ENCODE measurements at places on chromosomes 2 and 18.

DNA sequence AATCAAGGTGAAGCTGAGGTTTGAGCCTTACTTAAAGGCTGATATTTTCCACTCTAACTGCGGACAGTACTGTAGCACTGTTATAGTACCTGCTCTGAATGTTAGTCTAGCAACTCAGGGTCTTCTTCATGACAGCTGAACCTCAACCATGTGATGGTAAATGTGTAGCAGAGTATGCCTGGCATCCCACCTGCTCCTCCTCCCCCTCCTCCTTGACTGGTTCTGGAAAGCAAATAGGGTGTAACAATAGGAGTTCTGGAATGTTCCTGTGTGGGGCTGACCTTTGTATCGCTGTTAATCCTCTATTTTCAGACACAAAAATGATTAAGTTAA lies 447 bp upstream of the CCL20 start:
- no peak for DNase-seq

DNA sequence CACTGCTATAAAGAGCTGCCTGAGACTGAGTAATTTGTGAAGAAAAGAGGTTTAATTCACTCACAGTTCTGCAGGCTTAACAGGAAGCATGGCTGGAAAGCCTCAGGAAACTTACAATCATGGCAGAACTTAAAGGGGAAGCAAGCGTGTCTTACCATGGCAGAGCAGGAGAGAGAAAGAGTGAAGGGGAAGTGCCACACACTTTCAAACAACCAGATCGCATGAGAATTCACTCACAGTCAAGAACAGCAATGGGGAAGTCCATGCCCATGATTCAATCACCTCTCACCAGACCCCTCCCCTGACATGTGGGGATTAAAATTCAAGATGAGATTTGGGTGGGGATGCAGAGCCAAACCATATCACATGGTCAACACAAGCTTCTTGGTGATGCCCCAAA lies 34.7 kb upstream of the CDK5R2 start:
- no peak for DNase-seq

GRCh38 chr2:1936427-1936980 lies 192.2 kb upstream of the PXDN start:
- no peak for DNase-seq

DNA sequence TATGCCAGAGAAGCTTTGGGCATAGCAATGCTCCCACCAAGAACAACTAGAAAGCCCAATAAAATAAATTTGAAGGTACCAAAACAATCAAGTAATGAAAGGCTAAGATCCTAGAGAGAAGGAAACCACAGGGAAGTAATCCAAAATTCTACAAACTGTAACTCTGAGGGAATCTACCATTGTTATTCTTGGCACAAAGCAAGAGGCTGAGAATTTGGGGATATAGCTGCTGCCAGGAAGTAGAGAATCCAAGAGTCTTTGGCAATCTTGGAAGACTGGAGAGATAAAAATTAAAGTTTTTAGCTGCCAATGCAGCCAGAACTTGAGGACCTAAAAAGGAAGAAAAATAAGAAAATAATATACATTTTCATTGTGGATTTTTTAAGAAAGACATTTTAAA lies 68.5 kb downstream of the PIGN start:
- DNase-seq: no peak

DNA sequence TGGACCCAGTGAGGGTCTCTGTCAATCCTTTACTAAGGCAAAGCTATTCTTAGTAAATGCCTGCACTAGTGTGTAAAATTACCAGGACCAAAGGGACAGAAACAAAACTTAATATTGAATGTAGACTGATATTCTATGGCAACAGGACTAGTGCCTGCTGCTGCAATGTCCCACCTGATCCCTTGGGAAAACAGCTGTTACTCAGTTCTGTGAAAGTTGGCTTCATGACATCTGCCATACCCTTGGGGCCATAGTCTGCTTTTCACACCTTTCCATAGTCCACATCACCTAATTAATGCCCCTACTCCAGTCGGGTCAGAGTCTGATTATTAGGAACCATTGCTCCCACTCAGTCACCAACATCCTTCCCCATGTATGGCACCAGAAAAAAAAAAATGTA lies 14.5 kb downstream of the DNAJC27 start:
- no peak for DNase-seq

DNA sequence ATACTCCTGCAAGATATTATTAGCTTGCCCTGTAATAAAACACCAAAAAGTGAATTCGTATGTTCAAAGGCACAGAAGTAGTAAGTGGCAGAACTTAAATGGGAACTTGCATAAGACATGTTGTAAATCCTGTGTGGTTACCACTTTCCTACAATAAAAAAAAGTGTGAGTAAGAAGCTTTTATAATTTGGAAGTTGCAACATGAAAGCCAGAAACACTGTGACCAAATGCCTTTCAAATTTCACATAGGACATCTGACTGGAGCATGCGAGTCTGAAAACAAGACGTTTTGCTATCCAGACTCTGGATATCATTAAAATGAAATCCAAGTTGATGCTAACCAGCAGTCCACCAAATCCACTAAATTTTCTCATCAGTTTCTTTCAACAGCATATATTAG lies 886.2 kb upstream of the NRXN1 start:
- DNase-seq: no peak

GRCh38 chr2:218429911-218430692 lies 11.2 kb downstream of the VIL1 start:
- DNase-seq: no peak

- no peak for DNase-seq
Observed at GRCh38 chr2:55860832-55861231, 62.8 kb downstream of the EFEMP1 start.

GRCh38 chr2:18814387-18814786 lies 225.0 kb upstream of the NT5C1B start:
- no peak for DNase-seq

- no peak for DNase-seq
Observed at GRCh38 chr18:5287854-5288253, 7.7 kb downstream of the ZBTB14 start.

DNA sequence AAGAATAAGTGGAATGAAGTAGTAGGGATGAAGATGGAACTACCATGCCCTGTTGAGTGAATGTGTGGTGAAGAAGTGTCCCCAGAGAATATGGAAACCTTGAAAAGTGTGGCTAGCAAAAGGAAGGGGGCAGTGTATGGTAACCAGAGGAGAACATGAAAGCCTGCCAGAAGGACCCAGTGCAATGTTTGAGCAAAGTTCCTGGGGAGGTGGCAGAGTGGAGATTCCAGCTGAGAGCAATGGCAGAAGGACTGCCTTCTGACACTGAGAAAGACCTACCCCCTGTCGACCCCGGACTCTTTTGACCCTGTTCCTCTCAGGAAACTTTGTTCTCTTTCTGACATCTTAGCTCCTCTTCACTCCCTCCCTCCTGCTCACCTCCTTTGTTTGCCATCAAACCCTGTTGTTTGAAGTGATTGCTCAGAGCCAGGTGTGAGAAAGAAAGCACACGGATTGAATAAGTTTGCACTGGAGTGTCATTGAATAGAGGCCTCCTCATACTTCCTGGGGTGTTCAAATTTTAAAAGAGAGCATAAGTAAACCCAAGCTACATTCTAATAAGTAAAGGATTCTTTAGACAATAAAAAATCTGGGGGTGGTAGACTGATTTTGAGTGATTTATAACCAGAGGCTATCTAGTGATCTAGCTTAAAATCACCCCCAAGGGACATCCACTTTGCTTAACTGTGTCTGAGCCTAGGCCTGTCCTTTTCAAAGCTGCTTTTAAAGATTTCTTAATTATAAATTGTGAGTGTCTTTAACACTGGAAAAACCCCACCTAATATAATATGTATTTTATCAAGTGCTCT lies 57.1 kb downstream of the TRIB2 start:
- no peak for DNase-seq

All from NCI-H2081 (cell line).